ENCODE measurements at places on chromosomes 11 and 22. TPM values are rescaled to one million over a fixed set of nuclear protein-coding genes. Genes with fewer than 3 reads are reported as not detected.

DNA sequence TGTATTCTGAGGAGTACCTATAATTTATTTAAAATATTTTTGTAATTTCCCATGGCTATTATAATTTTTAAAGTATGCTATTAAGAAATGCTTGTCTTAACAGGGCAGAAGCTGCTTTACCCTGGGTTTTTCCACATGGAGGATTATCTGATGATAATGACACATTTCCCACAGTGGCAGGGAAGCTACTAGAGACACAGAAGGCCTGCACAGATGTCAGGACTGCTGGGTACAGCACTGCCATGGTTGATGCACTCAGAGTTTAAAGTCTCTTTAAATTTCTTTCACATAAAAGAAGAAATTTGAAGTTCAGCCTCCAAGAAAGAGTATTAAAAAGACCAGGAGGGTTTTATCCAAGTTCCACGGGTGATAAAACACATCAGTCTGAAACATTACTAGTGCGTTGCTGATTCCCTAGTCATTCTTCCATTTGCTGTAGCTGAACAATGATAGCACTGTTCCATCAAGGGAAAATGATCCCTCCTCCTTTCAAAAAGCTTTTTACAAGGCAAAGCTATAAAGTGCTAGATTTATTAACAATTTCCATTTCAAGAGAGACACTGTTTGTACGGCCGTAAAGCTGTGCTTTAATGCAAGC is 363.0 kb downstream of the CNTN5 start:
- H3K36me3 ChIP-seq, result no peaks in the 10 kb centered on the region
- H3K4me3 ChIP-seq, result no peak overlapping the region
- DNase-seq, result peak; percentile 3
- no peak overlapping the region for H3K27ac ChIP-seq
- H3K27me3 ChIP-seq, result no peaks in the 10 kb centered on the region

DNA sequence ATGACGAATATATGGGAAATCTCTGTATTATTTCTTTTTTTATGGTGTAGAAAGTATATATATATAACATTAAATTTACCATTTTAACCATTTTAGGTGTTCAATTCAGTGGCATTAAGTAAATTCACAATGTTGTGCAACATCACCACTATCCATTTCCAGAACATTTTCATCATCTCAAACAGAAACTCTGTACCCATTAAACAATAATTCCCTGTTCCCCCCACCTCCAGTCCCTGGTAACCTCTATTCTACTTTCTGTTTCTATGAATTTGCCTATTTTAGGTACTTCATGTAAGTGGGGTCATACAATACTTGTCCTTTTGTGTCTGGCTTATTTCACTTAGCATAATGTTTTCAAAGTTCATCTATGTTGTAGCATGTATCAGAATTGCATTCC is 15.3 kb upstream of the PTS start:
- no peak overlapping the region for H3K27ac ChIP-seq
- no peak for DNase-seq
- H3K4me1 ChIP-seq, result no peaks in the 10 kb centered on the region
- no peak overlapping the region for H3K4me3 ChIP-seq
- no peaks in the 10 kb centered on the region for H3K27me3 ChIP-seq

Gene USP28
- total RNA-seq, result 84.3 TPM

DNA sequence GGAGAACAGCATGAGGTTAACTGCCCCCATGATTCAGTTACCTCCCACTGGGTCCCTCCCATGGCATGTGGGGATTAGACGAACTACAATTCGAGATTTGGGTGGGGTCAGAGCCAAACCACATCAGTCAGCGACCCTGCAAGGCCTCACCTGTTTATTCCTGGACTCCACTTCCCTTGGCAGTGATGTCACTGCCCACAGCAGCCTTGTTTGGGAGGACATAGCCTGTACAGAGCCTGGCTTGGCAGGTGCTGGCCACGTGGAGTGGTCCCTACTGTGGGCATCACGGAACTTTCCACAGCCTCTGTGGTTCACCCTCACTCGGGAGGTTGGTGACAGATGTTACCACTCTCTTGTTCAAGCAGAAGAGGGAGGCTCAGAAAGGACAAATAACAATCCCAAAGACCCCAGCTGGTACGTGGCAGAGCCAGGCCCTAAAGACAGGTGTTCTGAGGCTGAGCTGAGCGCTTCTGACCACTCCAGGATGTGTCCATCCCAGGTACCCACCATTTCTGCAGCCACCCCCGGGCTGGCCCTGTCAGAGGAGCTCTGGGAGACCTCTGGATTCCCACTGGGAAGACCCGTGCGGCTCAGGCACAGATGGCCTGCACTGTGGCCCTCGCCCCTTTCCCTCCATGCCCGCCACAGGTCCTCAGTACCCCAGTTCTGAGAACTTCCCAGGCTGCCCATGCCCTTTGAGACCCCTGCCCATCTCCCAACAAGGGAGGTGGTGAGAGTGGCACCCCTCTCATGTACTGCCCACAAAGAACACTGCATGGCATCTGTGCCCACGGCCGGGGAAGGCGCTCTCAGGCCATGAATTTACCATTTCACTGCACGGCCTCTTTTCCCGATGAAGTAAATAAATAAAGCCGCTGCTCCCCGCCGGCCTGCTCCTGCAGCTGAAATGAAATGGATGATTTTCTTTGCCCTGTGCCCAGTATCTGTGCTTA is 605.8 kb downstream of the TBC1D22A start:
- H3K4me3 ChIP-seq, result no peak overlapping the region
- DNase-seq, result no peak
- no peaks in the 10 kb centered on the region for H3K4me1 ChIP-seq
- H3K36me3 ChIP-seq, result no peaks in the 10 kb centered on the region
- no peaks in the 10 kb centered on the region for H3K27me3 ChIP-seq

DNA sequence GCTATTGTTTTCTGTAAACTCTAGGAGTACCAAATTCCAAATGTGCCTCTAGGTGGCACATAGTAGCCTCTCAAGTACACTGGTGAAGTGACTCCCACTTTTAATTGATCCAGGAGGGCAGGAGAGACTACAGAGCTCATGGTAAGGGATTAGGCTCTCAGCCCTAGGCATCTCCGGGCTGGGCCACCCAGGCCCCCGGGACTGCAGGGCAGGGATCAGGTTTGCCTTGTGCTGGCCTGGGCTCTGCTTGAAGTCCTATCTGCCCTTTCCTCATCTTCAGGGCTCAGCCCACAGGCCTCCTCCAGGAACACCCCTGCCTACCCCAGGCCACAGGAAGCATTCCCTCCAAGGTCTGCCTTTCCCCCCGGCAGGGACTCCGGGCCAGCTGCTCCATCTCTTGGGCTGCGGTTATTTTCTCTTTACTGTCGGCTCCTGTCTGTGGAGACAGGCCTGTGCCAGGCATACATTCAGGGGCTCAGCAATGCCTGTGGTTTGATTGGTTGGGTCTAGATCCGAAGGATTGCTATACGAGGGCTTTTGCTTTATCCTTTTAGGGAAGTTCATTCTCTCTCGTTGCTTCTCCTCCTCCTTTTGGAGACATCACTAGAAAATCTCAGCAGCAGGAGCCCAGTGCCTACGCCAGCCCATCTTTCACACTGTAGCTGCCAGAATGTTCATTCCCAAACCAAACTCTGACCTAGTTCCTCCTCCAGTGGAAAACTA is 32.8 kb downstream of the PARVA start:
- H3K27ac ChIP-seq, result peak overlapping the region; percentile 53
- no peaks in the 10 kb centered on the region for H3K27me3 ChIP-seq
- peak; percentile 52 for DNase-seq
- H3K4me3 ChIP-seq, result no peak overlapping the region
- no peaks in the 10 kb centered on the region for H3K36me3 ChIP-seq

GRCh38 chr11:1847006-1847735 is 5.7 kb upstream of the LSP1 start:
- H3K36me3 ChIP-seq, result no peaks in the 10 kb centered on the region
- peaks cover 68% of the 10 kb centered on the region for H3K4me1 ChIP-seq
- H3K27ac ChIP-seq, result no peak overlapping the region
- H3K27me3 ChIP-seq, result no peaks in the 10 kb centered on the region
- no peak for DNase-seq
- H3K4me3 ChIP-seq, result no peak overlapping the region

Gene CALCA
- not detected for total RNA-seq

DNA sequence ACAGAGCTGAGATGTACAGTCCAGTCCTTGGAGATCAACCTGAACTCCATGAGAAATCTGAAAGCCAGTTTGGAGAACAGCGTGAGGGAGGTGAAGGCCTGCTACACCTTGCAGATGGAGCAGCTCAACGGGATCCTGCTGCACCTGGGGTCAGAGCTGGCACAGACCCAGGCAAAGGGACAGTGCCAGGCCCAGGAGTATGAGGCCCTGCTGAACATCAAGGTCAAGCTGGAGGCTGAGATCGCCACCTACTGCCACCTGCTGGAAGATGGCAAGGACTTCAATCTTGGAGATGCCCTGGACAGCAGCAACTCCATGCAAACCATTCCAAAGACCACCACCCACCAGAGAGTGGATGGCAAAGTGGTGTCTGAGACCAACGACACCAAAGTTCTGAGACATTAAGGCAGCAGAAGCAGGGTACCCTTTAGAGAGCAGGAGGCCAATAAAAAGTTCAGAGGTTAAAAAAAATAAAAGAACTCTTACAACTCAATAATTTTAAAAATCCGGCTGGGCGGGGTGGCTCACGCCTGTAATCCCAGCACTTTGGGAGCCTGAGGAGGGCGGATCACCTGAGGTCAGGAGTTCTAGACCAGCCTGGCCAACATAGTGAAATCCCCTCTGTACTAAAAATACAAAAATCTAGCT is 69.9 kb upstream of the RTL6 start:
- no peaks in the 10 kb centered on the region for H3K36me3 ChIP-seq
- H3K4me3 ChIP-seq, result no peak overlapping the region
- H3K27ac ChIP-seq, result no peak overlapping the region
- no peaks in the 10 kb centered on the region for H3K4me1 ChIP-seq

DNA sequence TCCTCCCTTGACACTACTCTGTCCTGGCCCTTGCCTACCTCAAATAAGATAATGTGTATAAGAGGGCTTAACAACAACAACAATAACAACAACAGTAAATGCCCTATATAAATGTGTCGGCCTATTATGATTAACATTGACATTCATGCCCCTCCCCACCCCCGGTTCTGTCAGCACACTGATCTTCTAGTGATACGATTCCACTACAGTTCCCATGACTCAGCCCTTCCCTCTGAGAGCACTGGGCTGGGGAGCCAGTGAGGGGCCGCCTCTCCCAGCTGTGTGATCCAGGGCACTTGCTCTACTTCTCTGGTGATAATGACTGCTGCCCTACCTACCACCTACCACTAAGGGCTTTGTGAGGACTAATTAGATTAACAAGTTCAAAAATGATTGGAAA is 92.2 kb upstream of the PHOX2A start:
- H3K4me3 ChIP-seq, result no peak overlapping the region
- H3K36me3 ChIP-seq, result peaks cover 9% of the 10 kb centered on the region
- H3K27ac ChIP-seq, result no peak overlapping the region
- H3K4me1 ChIP-seq, result no peaks in the 10 kb centered on the region
- no peaks in the 10 kb centered on the region for H3K27me3 ChIP-seq
- no peak for DNase-seq

DNA sequence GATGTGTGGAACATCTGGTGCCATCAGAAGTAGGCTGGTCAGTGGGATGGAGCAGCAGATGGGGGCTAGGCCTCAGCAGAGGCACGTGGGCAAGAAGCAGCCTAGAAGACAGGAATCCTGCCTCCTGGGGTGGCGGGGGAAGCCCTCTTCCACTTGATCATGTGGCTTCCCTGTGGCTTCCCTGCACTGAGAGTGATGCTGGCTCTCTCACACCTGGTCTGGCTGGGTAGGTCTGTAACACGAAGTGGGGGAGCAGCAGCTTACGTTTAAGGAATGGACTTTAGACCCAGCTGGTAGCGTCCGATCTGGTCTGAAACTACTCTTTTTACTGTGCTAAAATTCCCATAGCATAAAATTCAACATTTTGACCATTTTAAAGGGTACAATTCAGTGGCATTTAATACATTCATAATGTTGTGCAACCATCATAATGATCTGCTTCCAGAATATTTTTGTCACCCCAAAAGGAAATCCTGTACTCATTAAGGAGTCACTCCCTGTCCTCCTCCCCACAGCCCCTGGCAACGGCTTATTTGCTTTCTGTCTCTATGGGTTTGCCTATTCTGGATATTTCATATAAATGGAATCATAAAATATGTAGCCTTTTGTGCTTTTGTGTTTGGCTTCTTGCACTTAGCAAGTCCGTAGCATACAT is 21.7 kb downstream of the PTPN5 start:
- peaks cover 4% of the 10 kb centered on the region for H3K27me3 ChIP-seq
- H3K4me1 ChIP-seq, result no peaks in the 10 kb centered on the region
- no peak for DNase-seq
- H3K36me3 ChIP-seq, result no peaks in the 10 kb centered on the region

GRCh38 chr11:94031625-94032024 is 10.5 kb downstream of the HEPHL1 start:
- no peaks in the 10 kb centered on the region for H3K27me3 ChIP-seq
- H3K4me1 ChIP-seq, result no peaks in the 10 kb centered on the region
- H3K27ac ChIP-seq, result no peak overlapping the region

- peak; percentile 81 for DNase-seq
- no peak overlapping the region for H3K4me3 ChIP-seq
Observed at GRCh38 chr22:32991353-32992101, 66.7 kb downstream of the SYN3 start.

- peak; percentile 63 for DNase-seq
- no peaks in the 10 kb centered on the region for H3K36me3 ChIP-seq
- H3K4me1 ChIP-seq, result peaks cover 33% of the 10 kb centered on the region
- no peak overlapping the region for H3K4me3 ChIP-seq
- H3K27ac ChIP-seq, result peak overlapping the region; percentile 84
Observed at GRCh38 chr22:21990445-21991303, 8.1 kb upstream of the TOP3B start.

Measured in muscle of leg (tissue), 16 donors.